NT2/D1 (cell line): ENCODE measurements at places on chromosomes 7 and 10.

DNA sequence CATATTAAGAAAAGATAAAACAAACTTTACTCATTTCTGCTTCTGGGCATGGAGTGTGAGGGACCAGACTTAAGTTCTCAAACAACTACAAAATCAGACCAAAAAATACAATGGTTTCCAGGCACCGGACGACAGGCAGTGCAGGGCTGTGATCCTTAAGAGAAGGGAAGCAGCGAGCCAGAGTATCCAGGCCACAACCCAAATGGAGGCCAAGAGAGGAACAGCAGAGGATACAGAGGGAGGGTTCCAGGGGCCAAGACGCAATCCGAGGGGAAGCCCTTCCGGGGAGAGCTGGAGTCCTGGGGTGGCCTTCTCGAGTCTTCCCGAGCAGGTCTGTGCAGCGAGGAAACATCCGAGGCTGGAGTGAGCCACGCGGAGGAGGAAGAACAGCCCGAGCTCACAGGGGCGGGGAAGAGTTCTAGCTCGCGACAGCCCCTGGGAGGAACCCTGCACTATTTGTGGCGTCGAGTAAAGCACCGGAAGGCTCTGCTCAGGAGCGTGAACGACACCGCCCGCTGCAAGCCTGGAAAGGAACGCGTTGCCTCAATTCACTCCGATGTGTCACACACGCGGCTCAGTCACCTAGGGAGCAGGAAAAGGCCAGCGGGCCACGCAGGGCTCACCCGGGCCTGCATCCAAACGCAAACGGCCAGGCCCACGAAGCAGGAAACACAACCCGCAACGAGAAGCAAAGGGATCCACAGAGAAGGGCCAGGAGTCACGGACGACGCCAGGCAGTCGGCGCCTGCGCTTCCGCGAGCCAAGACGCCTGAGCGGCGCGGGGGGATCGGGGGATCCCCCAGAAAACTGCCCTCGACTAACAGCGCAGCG, 933 bp upstream of the RNF32 start:
- DNase-seq, result no peak

DNA sequence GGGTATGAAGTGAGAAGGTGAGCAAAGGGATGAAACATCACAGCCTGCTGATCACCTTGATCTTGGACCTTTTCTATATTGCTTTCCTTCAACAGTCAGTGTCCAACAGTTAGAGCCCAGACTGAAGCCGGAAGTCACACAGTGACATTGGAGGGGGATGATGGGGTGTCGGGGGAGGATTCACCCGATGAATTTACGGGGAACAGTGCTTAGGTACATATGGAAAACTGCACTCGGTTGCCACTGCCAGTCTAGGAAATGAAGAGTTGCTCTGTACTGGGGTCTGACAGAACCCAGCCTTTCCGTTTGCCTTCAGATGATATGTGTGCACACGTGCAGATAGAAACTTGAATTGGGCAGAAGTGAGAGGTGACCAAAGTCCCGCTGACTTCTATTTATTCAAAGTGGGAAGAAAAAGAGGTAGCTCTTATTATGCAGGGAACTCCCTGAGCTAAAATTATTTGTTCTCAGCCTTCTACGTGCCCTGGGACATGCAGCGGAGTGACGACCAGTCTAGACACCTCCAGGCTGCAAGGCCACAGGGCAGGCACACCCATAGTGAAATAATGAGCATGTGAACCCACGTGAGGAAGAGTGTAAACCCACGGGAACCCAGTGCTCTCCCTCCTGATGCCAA, 107.2 kb upstream of the INHBA start:
- DNase-seq, result no peak

GRCh38 chr10:329361-330099, 194.3 kb downstream of the ZMYND11 start:
- DNase-seq, result no peak

DNA sequence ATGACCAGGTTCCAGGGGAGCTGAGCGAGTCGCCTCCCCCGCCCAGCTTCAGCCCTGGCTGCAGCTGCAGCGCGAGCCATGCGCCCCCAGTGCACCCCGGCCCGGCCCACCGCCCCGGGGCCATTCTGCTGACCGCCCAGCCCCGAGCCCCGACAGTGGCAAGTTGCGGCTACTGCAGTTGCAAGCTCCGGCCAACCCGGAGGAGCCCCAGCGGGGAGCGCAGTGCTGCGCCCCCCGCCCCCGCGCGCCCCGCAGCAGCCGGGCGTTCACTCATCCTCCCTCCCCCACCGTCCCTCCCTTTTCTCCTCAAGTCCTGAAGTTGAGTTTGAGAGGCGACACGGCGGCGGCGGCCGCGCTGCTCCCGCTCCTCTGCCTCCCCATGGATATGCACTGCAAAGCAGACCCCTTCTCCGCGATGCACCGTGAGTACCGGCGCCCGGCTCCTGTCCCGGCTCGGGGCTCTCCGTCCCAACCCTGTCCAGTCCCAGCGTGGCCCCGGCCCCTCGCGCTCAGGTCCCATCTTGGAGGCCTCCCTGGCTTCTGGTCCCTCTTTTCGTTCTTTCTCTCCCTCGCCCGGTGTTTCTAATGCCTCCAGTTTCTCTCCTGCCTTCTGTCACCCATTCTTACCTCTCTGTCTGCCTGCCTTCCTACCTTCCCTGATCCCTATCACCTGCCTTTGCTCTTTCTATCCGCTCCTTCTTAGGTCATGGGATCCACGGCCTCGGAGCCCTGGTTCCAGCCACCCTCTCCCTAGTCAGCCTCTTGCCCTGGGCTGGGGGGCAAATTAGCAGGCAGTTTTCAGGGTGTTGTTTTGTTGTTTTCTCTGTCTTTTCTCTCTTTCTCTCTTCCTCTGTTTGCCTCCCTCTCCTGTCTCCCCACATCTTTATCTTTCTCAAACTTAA, 751 bp downstream of the PAX2 start:
- DNase-seq, result no peak

DNA sequence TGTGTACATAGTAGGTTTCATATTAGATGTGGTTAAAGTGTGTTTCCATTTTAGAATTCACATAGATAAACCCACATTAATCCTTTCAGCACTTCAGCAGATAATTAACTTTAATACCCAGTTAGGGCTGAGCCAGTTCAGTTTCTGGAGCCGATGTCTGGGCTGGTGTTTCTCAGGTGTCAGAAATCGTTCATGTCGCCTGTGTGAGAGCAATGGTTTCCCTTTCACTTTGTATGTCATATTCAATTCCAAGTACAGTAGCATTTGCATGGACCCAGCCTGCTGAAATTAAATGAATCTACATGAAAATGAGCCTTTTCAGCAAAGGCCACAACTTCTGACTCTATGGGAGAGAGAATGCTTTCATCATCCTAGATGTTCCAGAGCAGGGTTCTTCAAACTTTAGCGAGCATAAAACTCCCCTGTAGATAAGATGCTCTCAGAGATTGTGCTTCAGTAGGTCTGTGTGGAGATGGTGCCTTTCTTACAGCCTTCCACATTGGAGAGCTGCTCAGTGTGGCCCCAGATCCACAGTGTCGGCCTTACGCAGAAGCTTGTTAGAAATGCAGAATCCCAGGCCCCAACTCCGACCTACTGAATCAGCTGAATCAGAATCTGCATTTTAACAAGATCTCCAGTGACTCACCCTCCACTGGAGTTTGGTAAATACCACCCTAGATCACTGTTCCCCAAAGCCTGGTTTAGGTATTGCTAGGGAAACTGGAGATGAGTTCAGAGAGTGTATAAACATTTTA, 19.6 kb downstream of the WIPF3 start:
- no peak for DNase-seq

DNA sequence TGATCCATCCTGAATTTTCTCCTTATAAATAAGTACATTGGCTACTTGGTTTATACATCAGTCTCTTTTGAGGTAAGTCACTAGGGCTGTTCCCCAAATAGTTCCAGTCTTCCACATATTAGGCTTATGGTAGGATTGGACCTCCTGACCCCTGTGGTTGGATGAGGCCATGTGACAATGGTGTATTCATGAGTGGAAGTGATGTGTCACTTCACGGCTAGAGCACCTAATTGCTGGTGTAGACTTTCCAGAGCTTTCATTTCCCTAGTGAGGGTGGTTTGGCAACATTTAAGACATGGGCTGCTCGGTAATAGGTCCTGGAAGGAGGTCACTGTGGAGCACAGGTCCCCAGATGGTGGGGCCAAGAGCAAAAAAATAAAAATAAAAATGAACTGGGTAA, 141.2 kb upstream of the ABCB5 start:
- DNase-seq, result no peak

- no peak for DNase-seq
These were observed 17.5 kb downstream of the PWWP2B start for GRCh38 chr10:132414402-132415016.
